Naive thymus-derived CD4-positive, alpha-beta T cell (primary cell): ENCODE measurements at places on chromosomes 5 and 9. TPM values are rescaled to one million over a fixed set of nuclear protein-coding genes. Genes with fewer than 3 reads are reported as not detected.

Gene TMEM174
- total RNA-seq = not detected

Gene IFNA21
- total RNA-seq = not detected in 2 replicates

Gene ZNF608
- 0.90 TPM for total RNA-seq

Gene GFI1B
- total RNA-seq = 0.21 TPM

Gene PDGFRB
- not detected for total RNA-seq

Gene CCDC183
- 3.0 TPM for total RNA-seq

Gene SLC34A1
- not detected for total RNA-seq

Gene SH3TC2
- not detected for total RNA-seq

Gene NME5
- total RNA-seq = not detected

Gene TMEM245
- 28.3 TPM for total RNA-seq
